ENCODE measurements at places on chromosomes 12 and 14.

- DNase-seq, result no peak
Measured at GRCh38 chr12:60162988-60163720, 567.3 kb downstream of the SLC16A7 start.

DNA sequence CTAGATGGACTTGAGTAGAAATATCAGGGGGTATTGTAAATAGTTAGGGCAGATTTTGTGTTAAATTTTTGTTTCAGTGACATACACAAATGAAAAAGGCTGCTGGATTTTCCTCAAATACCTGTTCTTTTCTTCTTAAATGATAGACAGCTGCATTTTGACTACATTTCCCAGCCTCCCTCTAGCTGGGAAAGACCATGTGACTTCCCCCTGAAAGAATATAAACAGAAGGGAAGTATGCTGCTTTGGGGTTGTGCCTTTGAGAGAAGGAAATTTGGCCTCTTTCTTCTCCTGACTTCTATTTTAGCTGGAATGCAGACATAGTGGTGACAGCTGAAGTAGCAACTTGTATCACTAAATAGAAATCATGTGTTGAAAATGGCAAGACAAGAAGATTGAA lies 476.1 kb upstream of the SYT1 start:
- no peak for DNase-seq

DNA sequence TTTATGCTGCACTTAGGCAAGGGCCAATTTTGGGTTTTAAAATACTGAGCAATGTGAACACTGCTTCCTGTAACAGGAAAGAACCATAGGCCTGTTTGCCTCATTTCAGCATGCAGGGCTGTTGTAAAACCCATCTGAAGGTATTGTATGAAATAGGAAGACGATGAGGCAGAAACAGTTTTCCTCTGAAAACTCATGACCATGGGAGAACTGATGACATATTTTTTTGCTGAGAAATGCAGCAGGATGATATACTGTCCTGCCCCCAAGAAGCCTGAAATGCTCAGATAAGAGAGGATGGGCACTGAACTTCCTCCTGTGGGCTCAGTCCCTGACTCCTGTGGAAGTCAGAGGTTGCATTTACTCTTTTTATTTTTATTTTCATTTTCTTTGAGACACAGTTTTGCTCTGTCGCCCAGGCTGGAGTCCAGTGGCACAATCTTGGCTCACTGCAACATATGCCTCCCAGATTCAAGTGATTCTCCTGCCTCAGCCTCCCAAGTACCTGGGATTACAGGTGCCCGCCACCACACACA lies 17.4 kb downstream of the PYGL start:
- DNase-seq, result peak; percentile 64

GRCh38 chr12:28966046-28966780 lies 182.9 kb upstream of the FAR2 start:
- no peak for DNase-seq

- DNase-seq, result no peak
Measured at GRCh38 chr12:105334001-105334400, 3.5 kb downstream of the C12orf75 start.

DNA sequence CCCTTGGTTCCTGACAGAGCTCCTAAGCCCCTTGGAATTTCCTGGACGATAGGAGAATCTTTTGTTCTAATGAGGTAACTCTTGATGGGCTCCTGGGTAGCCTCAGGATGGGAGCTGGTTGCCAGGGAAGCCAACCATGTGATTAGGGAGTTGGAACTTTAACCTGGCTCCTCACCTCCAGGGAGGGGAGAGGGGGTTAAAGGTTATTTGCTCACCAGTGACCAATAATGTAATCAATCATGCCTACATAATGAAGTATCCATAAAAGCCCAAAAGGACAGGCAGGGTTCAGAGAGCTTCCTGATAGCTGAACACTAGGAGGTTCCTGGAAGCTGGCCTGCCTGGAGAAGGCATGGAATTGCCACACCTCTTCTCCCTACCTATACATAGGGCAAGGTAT lies 6.2 kb upstream of the CNOT2 start:
- no peak for DNase-seq

- DNase-seq, result no peak
Measured at GRCh38 chr12:52906191-52906601, 1.3 kb upstream of the KRT8 start.

DNA sequence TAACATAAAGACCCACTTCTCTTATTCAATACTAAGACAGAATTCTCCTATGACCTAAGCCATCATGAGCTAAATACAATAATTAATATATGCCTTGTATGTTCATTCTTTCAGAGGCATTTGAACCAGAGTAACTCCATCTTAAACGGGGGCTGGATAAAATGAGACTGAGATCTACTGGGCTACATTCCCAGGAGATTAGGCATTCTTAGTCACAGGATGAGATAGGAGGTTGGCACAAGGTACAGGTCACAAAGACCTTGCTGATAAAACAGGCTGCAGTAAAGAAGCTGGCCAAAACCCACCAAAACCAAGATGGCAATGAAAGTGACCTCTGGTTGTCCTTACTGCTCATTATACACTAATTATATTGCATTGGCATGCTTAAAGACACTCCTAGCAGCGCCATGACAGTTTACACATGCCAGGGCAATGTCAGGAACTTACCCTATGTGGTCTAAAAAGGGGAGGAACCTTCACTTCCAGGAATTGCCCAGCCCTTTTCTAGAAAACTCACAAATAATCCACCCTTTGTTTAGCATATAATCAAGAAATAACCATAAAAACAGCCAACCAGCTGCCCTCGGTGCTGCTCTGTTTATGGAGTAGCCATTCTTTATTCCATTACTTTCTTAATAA lies 260.7 kb downstream of the SSPN start:
- DNase-seq, result no peak

Measured in erythroblast (primary cell).